ENCODE measurements at places on chromosomes 1 and 21.

GRCh38 chr1:17539477-17540254 is at the start of gene ARHGEF10L:
Gene ARHGEF10L (plus strand): TSS chr1:17539698. CDS start chr1:17580596, 40,898 bp downstream.
- DNase-seq, result no peak

GRCh38 chr1:183346276-183346732 is 71.9 kb downstream of the NMNAT2 start:
- DNase-seq, result no peak

GRCh38 chr1:207282058-207282457 is 39.4 kb upstream of the CD55 start:
- DNase-seq, result peak; percentile 77

- no peak for DNase-seq
These were observed 54.2 kb downstream of the DMAP1 start for GRCh38 chr1:44267438-44267837.

- no peak for DNase-seq
These were observed 831.1 kb upstream of the PRMT6 start for GRCh38 chr1:106225403-106225802.

DNA sequence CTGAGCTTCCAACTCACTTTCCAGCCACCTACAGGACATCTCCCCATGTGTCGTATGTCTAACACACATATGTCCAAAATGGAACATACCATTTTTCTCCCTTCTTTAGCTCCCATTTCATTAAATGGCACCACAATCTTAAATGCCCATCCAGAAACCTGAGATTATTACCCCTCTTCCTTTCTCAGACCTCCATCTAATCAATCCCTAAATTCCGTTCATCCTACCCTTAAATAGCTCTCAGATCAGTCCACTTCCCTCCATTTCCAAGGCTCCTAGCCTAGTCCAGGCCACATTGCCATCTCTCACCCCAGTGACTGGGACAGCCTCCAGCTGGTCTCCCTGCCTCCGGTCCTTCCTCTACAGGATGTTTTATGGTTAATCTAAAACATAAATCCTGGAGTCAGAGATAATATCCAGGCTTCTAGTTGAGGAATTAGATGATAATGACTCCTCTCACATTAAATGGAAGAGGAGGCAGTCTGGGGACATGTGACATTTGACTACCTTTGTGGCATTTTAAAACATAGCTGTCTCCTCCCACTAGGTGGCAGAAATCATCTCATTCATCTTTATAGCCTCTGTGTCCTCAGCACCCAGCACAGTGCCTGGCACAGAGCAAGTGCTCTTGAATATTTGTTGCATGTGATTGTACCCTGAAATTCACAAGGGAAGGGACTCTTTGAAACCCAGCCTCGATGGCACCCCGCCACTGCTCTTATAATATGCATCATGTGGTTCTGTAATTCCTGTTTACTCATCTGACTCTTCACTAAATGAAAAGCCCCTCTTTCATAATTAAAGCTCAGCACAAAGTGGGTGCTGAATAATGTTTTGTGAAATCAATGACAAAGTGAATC is 102.3 kb downstream of the TMEM53 start:
- DNase-seq, result no peak

DNA sequence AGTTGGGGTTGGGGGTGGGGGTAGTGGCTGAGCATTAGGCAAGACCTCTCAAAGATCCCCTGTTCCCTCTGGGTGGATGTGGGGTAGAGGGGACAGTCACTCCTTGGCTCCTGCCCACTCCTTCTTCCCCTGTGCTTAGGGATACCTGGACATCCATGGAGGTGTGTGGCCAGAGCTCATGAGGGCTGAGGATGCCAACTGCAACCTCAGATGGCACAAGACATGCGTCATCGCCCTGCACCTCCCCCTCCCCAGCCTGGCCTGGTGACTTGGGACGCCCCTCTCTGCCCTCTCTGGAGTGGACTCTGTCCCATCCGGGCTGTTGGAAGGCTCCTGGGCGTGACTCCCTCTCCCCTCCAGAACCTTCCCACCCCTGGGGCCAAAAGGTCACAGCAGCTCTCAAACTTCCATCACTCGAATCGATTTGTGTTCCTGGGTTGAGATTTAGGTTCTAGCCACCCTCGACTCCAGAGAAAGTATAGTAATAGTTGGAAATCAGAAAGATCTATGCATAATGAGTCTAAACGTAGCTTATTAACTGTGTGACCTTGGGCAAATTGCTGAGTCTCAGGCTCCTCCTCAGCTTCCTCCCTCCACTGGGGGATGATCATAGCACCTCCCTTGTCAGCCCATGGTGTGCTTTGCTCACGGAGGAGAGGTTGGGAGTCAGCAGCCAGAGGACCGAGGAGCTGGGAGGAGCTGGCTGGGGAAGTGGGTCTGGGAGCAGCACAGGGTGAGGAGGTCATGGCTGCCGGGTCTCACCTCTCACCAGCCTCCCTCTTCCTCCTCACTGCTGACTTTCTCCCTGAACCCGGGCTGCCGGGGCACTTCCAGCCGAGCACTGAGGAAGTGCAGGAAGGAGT is 2.2 kb upstream of the PTPN7 start:
- DNase-seq, result peak; percentile 27

DNA sequence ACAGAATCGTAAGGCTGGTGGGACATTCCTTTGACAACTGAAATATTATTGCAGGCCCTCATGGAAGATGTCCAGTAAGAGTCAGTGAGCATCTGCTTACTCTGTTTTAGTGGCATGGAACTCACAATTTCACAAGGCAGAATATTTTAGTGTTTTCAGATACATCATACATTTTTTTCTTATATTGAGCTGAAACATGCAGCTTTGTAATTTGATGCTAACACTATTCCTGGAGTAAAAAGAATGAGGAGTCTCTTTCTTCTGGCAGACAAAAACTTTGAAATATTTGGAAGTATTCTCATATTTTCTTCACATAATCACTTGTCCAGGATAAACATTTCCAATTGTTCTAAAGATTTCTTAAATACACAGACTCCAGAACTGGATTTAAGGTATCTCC is 17.7 kb downstream of the CLDN17 start:
- no peak for DNase-seq

DNA sequence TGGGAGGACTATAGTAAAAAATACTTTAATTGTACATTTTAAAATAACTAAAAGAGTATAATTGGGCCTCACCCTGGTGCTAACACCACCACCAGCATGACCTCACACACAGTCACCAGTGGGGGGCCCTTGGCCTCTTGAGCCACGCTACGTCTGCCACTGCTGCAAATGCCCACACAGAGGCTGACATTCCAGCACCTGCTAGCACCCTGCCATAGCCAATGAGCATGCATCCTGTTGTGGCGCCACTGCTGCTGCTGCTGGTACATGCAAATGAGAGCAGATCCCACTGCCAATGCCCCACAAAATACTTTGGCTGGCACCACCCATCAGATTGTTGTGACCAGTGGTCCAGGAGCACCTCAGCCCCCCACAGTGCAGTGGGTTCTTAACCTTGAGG is 31.5 kb upstream of the TNR start:
- DNase-seq, result no peak

DNA sequence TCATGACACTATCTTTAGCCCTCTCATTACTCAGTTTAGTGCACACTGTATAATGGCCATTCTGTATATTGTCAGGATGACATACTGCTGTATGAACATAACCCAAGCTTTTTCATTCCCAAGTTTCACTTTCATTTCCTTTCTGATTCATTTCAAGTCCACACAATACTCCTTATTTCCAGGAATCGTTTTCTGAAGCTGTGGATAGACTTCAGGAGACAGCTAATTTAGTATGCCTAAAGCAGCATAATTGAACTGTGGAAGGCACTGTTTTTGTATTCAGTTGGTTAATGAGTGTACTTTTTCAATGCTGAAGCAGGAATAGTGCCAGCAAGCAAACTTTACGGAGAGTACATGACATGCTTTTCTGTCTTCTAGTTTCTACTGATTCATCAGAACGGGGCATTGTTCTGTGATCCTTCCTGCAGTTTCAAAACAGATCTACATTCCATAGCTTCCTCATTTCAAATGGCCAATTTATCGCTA is 578.5 kb upstream of the ZP4 start:
- peak; percentile 41 for DNase-seq

DNA sequence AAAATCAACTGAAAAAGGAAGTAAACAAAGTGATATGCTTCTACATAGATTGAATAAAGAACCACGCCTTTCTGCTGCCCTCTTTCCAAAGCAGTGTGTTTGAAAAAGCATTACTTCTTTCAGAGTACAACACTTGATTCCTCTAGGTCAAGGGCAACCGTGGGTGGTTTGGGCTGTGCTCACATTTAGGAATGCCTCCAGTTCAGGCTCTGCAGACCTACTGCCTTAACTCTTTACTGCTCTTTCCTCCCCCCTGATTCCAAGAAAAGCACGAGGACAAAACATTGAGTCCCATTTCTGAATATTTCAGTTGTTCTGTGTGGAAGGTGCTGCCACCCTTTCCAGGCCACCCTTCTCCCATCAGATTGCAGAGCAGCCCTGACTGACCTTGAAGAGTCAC is 45.2 kb downstream of the ADAMTS1 start:
- DNase-seq, result no peak

DNA sequence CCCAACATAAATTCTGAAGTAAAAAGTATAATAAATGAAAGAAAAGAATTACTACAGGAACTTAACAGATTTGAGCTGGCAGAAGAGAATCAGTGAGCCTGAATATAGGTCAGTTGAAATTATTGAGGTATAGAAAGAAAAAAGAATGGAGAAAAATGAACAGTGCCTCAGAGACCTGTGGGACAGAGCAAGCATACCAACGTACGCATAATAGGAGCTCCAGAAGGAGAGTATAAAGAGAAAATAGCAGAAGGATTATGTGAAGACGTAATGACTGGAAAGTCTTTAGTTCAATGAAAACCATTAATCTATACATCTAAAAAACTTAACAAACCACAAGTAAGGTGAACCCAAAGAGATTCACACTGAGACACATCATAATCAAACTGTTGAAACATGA is 261.8 kb downstream of the DYRK1A start:
- no peak for DNase-seq

DNA sequence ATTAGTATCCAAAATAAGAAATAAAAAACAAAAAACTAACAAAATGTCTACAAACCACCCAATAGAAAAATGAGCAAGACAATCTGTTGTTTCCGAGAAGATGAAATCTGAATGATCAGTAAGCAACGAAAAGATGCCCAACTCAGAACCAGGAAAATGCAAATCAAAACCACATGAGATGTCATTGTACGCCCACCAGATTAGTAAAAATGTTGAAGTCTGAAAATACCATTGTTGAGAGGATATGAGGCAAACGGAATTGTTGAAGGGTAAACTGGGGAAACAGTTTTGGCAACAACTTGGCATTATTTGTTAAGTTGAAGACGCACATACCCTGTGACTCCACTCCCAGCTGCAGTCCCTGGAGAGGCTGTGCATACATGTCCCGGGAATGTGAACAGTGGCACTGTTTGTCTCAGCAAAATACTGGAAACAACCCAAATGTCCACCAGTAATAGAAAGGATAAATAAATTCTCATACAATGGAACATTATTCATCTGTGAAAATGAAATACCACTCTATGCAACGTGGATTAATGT is 10.6 kb downstream of the ZBTB17 start:
- no peak for DNase-seq

DNA sequence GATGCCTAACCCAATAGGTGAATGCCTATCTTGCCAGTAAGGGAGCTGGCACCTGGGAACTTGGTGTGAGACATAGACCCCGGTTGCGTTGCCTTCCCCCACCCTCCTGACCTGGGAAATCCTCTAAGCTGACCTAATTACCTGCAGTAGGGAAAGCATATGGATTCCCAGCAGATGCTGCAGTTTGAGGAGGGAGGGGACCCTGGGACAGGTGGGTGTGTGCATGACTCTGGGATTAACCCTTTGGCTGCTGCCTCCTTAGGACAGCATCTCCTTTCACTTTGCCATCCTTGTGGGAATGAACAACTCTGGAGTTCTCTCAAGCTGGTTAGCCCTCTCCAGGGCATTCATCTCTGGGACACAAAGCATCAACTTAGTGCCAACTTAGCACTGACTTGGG is 16.4 kb upstream of the NFASC start:
- no peak for DNase-seq

DNA sequence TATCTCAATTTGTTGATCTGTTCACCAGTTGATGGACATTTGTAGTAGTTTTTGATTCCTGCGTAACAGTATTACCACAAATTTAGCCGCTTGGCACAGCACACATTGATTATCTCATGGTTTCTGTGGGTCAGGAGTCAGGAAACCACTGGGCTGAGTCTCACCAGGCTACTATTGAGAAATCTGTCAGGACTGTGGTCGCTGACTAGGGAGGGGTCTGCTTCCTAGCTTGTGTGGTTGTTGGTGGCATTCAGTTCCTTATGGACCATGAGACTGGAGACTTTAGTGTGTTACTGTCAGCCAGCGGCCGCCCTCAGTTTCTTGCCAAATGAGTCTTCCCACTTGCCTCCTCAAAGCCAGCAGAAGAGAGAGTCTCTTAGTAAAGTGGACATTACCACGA is 9.8 kb downstream of the PEX14 start:
- DNase-seq, result peak; percentile 7

- no peak for DNase-seq
These were observed 364.1 kb downstream of the HHAT start for GRCh38 chr1:210692796-210693195.

- DNase-seq, result no peak
These were observed 182.1 kb upstream of the DAB1 start for GRCh38 chr1:57605933-57606332.

DNA sequence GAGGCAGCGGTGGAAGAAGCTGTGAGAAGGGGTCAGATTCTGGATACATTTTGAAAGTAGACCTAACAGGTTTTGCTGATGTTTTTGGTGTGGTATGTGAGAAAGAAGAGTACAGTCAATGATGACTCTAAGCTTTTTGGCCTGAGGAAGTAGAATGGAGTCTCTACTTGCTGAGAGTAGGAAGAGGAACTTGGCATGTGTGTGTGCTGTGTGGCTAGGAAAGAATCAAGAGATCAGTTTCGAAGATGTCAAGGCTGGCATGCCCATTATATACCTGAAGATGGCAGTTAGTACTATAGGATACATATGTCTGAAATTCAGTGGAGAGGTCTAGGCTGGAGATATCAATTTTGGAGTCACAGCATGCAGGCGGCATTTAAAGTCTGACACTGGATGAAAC is 64.4 kb downstream of the MAB21L3 start:
- no peak for DNase-seq

GRCh38 chr21:33866826-33867225 is 48.8 kb downstream of the ATP5PO start:
- DNase-seq, result peak; percentile 54

- DNase-seq, result no peak
These were observed 1205.3 kb upstream of the ADGRL4 start for GRCh38 chr1:80211691-80212380.

DNA sequence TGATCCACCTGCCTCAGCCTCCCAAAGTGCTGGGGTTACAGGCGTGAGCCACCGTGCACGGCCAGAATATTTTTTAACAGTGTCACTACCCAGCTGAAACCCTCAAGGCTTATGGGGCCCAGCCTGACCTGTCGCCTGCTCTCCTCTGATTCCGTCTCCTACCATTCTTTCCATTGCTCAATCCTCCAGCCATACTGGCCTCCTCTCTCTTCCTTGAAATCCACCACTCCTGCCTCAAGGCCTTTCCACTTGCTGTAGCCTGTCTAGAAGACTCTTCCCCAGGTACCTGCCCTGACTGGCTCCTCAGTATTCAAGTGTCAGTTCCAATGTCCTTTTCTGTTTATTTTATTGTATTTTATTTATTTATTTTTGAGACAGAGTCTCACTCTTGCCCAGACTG is 53.9 kb downstream of the YARS1 start:
- DNase-seq, result peak; percentile 21

Measured in amniotic epithelial cell (primary cell).